Colonic mucosa (tissue), 4 donors: ENCODE measurements at places on chromosomes 4 and X. TPM values are rescaled to one million over a fixed set of nuclear protein-coding genes. Genes with fewer than 3 reads are reported as not detected.

APLN gene
- 2.7 TPM for total RNA-seq

RRH gene
- total RNA-seq, result 0.57 TPM

LRP2BP gene
- total RNA-seq, result 0.30 TPM

GATA1 gene
- 0.77 TPM for total RNA-seq

SPIN4 gene
- 8.3 TPM for total RNA-seq

VSIG4 gene
- 14.1 TPM for total RNA-seq
